Stimulated activated CD8-positive, alpha-beta memory T cell treated with anti-CD3 and anti-CD28 coated beads, Interleukin-2, amount 100 ng/mL, for 48 hours (primary cell): ENCODE measurements at places on chromosomes 5 and 9.

DNA sequence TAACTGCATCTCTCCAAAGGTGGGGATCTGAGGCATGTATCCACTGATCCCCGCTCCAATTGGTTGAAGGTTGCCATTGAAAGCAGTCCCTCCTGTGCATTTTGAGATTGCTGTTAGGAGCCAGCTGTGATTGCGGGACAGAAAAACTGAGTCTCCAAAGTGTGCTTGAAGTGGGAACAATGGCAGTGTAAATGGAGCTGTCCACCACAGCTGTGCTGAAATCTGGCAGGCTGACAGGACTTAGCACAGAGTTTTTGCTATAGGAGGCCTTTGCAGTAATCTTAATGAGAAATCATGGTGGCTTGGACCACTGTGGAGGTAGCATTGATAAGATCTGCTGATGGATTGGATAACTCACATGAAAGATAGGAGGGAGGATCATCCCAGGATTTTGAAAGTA, 3.3 kb downstream of the RNF20 start:
- DNase-seq, result no peak

- DNase-seq, result peak; percentile 83
Measured at GRCh38 chr9:131237931-131238401, 38.3 kb downstream of the FAM78A start.

GRCh38 chr9:73579823-73580222, 428.2 kb downstream of the ANXA1 start:
- DNase-seq, result no peak

DNA sequence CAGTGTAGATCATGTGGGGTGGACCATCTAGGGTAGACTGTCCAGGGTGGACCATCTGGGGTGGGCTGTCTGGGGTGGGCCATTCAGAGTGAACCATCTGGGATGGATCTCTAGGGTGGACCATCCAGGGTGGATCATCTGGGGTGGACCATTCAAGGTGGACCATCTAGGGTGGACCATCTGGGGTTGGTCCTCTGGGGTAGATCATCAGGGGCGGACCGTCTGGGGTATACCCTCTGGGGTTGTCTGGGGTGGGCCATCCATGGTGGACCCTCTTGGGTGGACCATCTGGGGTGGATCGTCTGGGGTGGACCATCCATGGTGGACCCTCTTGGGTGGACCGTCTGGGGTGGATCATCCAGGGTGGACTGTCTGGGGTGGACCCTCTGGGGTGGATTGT, 64.3 kb downstream of the KCNT1 start:
- no peak for DNase-seq

DNA sequence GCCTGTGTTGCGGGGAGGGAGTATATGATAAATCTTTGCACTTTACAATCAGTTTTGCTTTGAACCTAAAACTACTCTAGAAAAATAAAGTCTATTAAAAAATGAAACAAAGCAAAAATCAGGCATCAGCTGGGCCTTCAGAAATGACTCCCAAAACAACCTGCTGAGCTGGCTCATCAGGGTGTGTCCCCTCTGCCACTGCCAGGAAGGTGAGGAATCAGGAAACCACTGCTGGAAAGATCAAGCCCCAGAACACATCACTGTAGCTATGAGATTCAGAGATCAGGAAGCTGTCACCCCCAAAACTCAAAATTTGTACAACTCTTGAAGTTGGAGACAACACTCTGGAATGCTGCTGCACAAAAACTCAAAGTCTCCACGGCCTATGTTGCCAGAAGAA, 40.5 kb upstream of the TBCA start:
- DNase-seq, result no peak

- DNase-seq, result no peak
Measured at GRCh38 chr5:15014809-15015208, 143.2 kb upstream of the ANKH start.

DNA sequence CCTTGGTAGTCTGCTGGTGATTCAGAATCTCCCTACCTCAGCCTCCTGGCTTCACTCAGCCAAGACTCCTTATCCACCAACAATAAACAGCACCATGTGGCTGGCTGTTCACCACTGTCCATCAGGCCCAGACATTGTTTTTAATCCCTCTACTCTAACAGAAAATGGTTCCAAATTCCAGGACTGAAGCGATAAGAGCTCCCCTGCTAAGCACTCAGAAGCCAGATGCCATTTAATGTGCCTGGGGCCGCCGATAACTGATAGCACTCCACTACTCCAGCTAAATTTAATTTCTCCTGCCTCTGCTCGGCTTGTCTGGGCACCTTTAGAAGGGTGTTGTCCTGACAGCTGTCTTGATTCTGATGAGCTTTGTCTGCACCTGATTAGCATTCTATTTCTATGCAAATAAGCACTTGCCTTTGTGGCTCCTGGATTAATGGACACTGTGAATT, 47.1 kb downstream of the ZNF622 start:
- DNase-seq, result no peak

DNA sequence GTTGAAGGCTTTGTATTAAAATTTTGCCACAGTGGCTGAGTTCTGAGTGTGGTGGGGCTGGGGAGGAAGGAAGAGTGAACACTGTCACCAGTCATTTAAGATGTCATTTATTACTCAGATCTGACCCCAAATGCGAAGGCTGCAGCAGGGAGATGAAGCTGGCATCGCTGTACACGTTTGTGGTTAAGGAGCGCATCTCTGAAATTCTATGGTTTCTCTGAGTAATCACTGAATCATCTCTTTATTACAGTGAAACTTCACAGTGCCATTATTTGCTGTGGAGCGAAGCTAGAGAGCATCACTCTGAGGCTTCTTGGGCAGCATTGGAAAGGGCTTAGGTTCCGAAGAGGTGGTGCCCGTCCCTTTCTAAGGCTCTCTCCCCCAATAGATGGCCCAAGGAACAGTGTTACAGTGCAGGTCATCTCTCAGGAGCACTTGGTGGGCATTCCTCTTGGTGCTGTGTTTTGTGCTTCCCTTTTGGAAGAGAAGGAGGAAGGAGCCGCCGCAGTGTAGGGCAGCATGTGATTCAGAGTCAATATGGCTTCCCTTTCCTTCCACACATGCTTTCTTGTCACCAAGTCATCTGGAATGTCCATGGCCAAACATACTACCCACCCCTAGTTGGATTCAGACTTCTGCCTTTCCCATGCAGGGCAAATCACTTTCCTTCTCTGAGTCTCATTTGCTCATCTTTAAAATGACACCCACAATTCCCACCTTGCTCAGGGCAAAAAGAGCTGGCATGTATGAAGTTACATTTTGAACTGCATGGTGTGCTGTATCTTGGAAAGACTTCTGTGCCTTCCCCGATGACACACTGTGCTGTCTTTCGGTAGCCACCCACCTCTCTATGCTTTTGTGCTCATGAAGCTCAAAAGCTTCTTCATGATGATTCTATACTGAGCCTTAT, 9.3 kb upstream of the TEX48 start:
- DNase-seq, result peak; percentile 53

GRCh38 chr9:118183576-118183975, 479.4 kb downstream of the TLR4 start:
- no peak for DNase-seq

DNA sequence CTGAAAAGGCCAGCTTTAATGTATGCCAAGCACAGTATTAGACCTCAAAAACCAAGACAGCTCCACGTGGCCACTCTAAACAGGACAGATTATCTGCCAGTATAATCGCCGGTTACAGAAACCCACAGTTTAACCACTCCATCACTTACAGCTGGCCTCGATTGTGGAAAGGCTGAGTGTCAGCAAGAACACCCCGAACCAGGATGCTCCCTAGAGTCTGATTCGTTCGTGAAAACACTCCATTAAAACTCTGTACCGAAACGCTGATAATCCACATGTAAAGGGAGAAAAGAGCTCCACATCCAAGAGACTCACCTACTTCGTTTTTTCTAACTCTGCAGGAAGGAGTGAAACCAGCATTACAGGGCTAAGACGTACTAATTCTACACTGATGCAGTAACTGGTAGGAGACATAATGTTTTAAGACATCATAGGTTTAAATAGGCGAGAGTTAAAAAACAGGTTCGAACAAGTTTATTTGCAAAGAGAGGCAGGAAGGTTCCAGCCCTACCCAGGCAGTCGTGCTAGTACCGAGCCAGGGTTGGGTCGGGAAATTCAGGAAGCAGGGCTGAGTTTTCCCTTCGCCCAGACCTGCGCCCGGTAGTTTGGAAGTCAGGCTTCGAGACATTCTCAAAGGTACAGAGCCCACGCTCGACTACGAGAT, 949 bp downstream of the SERINC5 start:
- DNase-seq, result no peak

DNA sequence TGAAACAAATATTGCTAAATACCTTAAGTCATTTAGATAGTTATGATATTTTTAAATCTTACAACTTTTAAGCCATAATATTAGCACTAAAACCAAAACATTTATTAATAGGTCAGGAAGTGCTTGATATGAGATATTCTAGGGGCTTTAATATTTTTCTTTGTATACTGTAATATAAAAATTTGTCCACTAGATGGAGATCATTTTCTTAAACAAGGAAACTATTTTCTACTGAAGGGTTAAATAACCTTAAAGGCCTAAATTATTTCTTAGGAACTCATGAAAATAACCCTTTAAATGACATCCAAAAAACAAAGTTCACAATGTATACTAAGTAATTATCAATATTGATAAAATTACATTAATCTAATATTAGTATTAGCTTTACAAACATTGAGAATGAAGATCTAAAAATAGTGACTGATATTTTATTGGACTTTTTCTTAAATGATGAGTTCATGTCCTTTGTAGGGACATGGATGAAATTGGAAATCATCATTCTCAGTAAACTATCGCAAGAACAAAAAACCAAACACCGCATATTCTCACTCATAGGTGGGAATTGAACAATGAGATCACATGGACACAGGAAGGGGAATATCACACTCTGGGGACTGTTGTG, 635.7 kb downstream of the RAB3C start:
- no peak for DNase-seq

GRCh38 chr5:119285070-119285916, 70.5 kb upstream of the TNFAIP8 start:
- DNase-seq, result no peak

DNA sequence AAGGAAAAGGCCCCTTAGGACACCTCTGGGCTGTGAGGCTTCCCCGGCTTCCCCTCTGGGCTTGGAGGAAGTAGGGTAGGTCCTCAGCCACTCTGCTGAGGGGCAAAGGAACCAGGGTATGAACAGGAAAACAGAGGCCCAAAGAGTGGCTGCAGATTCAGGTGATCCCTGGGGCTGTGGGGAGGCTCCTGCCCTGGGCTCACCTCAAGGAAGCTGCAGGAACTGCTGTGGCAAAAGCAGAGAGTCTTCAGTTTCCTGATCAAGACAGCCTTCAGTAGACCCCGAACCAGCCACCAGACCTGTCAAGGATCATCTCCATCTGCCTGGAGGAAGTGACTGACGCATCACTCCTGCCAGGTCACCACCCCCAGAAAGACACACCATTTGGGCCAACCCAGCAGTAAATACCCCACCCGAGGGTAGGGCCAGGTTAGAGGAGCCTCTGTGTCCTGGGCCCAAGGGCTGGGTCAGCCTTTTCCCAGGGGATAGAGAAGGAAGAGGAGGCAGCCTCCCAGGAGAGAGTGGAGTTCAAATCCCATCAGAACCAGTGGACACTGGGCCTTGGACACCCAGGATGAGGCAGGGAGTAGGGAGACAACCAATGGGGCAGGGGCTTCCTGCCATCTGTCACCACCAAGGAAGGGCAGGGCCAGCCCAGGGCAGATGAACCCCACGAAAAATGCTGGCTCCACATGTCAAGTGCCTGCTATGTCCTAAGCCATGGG, 5.8 kb upstream of the ST6GALNAC6 start:
- DNase-seq, result no peak

- no peak for DNase-seq
Measured at GRCh38 chr9:121398374-121398773, 28.3 kb upstream of the STOM start.

GRCh38 chr5:60229691-60230185, 336.2 kb upstream of the PDE4D start:
- DNase-seq, result no peak
